ENCODE measurements at places on chromosomes 6 and 20.

- no peak for DNase-seq
These were observed 67.7 kb upstream of the ZNFX1 start for GRCh38 chr20:49345524-49345923.

DNA sequence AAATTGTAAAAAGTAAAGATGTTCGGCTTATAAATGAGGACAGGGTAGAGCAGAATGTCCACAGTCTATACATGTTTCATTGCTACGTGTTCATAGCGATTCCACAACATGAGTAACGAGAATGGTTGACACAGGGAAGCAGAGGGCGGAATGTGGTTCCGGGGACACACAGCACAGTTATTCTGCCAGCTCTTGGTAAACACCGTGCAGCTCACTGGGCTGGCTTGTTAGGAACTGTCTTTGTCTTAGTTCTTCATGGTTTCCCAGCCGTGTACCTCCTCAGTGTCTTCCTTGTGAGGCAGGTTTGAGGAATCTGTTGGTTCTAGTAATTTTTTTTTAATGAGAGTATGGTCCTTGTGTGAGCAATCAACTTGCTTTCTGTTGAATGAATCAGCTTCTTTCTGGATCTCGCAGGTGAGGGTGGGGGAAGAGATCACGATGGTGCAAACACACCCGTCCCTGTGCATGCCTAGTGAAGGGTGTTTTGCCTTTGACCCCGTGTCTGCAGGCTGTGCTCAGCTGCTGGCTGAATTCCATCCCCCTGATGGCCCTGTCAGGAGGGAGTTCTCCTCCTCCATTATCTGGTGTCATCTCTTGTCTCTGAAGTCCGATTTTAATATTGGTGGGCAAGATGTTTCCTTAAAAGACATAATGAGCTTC lies 168.2 kb downstream of the SMOC2 start:
- no peak for DNase-seq

DNA sequence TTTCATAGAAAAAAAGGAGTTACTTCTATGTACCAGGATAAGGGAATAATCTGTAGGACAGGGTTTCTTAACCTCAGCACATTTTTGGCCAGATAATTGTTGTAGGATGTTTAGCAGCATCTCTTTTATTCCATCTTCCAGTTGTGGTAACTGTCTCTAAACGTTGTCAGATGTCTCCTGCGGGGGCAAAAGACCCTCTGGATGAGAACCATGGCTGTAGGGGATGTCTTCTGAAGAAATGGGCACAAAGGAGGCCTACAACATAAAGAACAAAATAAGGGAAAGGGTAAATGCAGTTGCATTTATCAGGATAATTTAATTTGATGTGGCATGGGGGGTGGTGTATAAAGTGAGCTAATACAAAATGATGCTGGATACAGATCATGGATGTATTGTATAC lies 4.1 kb upstream of the FBXO5 start:
- DNase-seq = no peak

GRCh38 chr20:37741570-37741969 lies 47.7 kb downstream of the CTNNBL1 start:
- no peak for DNase-seq
